Stimulated activated CD8-positive, alpha-beta memory T cell treated with anti-CD3 and anti-CD28 coated beads, Interleukin-4, amount 100 ng/mL, for 1 hour (primary cell): ENCODE measurements at places on chromosomes 1 and 21.

DNA sequence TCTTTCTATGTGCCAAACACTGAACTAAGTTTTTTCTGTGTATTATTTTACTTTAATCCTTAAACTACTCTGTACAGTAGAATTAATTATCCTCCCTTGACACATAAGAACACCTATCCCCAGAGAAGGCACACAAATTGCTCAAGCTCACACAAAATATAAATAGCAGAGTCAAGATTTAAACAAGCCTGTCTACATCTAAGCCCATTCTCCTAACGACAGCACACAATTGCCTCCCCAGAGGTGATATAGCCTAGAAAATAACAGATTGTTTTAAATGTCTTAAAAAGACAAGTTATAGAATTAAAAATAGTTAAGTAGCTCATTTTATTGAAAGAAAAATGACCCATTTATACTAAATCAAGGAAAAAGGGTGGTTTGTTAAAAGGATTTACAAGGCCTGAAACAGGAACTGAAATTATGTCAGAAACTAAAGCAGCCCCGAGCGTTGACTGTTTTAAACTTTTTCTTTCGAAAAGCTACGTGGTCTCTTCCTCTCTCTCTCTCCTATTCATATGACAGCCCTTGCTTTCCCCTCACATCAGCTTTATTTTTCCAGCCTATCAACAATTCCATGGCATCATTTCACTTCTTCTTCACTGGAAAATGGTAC is 30.5 kb downstream of the TNFSF18 start:
- DNase-seq: no peak

GRCh38 chr1:51215169-51215568 is 20.9 kb upstream of the RNF11 start:
- no peak for DNase-seq

GRCh38 chr1:247296599-247297180 is 35.0 kb downstream of the ZNF496 start:
- no peak for DNase-seq

DNA sequence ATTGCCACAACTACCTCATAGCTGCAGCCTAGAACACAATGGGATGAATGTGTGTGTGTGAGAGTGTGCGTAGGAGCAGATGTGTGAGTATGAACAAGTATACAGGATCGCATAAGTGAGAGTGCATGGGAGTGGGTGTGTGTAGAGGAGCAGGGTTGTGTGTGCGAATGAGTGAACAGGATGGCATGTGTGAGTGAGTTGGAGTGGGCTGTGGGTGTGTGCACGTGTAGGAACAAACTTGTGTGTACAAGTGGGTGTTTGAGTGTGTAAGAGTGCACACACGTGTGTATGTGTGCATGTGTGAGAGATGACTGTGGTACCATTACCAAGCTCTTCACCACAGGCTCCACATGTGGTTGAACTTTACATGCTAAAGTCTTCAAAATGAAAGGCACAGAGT is 175.4 kb upstream of the EDN2 start:
- no peak for DNase-seq

- DNase-seq: no peak
Observed at GRCh38 chr21:35111321-35111930, 62.3 kb upstream of the RUNX1 start.

- no peak for DNase-seq
Observed at GRCh38 chr1:29820401-29820800, 584.1 kb downstream of the PTPRU start.

DNA sequence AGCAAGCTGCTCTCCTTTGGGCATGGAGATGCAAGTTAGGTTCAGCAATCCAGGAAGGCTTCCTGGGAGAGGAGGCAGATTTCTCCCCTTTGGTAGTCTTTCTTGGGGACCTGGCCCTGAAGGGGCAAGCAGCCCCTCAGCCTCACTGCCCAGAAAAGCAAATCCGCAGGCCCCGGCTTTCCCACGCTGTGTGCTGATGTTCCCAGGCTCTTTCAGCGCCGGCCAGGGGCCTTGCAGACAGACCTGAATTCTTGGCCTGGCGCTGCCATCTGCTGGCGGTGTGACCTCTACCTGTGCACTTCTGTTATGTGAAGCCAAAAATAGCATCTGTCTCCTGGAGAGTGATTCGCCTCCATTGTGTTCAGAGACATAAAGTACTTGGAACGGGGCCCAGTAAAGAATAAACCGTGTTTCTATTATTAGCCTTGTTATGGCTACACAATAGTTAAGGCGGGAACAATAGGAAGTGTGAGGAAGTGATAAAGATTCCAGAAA is 64.8 kb downstream of the ALPL start:
- no peak for DNase-seq

- DNase-seq: no peak
Observed at GRCh38 chr1:231242516-231243198, 1.6 kb downstream of the GNPAT start.

DNA sequence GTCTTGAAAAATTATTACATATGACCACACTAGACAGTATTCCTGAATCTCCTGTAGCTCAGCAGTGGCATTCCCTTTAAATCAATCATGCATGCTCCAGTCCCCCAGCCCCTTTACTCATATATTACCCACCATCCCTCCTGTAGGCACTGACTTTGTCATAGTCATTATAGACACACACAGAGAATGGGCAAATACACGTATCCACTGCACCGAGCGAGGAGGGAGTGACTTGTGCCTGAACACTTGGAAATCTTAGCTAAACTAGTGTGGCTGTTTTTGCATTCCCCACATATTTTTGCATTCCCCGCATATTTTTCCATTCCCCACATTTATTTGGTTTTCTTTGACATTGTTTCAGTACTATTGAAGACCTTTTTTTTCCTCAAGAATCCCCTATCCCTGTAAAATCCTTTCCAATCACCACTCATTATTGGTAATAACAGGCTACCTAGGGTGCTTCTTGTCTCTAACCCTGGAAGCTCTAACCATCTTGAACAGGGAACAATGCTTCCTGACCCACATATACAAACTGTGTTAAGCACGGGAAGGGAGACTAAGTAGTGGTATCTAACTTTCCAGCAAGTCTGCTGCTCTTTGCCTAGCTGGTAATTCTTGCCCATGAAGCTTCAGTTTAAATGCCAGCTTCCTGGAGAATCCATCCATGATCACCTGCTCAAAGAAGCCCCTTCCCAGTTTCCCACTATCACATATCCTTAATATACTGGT is 534.4 kb upstream of the CAMK1G start:
- DNase-seq: no peak

DNA sequence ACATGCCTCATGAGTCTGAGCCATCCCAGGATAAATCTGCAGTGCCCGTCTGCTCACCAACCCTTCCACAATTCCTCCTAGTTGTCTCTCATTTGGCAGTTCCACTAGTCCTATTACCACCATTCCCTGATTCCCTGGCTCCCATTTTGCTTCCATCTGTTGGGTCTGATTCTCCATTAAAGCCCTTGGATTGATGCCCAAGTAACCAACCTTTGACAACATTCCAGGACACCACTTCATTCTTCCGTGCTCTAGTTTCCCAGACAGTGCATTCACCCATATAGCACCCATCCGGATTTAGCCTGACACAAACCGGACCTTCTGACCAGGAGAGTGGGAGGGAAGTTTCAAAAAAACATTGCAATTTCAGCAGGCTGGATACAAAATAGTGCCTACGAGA is 189.4 kb upstream of the PALMD start:
- no peak for DNase-seq

DNA sequence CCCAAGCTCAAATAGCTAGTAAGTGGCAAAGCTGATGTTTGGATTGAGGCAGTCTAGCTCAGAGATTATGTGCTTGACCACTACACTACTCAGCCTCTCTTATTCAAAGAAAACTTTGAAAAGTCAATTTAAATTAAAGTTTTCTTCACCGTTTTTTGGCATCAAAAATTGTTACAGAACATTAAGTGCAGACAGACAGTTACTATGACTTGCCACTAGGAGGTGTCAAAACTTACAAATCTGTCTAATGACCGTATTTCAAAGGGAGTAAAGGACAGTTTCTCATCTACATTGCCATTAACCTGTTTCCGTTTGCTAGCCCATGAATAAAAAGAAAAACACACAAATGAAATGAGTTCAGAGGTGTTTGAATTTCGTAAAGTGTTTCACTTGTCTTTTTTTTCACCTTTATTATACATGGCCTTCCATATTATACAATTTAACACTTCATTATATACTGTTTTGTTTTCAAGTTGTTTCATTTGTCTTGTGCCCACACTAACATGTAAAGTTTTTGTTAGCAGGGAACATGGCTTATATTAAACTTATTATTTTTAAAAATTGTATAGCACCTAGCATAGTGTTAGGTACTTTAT is 57.4 kb upstream of the MTF2 start:
- DNase-seq: no peak

DNA sequence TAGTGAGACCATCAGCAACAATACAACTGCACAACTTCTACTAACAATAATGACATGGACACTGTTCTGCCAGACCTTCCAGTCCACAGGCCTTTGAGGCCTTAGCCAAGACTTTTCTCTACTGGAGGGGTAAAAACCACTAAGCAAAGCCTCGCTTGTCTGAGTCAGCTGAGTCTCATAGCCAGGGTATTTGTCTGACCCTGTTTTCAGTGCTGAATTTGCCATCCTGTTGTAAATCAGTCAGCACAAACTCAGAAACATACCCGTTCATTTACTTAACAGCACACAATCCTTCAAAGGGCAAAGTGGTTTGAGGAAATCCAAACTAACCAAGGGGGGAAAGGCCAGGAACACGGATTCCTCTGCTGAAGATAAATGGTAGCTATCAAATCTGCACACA is 537.8 kb downstream of the SMYD3 start:
- no peak for DNase-seq

DNA sequence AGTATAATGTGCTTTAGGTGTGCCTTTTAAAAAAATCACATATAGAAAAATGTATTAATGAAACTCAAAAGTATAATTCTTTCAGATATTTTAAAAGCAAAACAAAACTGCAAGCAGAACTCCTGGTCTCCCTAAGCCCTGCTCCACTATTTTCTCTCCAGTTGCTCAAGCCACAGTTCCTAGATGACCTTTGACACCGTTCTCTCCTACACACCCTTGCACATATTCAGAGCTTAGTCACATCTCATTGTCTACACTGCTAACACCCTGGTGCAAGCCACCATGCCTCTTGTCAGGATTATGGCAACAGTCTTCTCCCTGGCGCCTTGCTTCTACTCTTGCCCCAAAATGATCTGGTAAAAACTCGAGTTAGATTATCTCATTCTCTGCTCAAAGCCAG is 50.2 kb upstream of the ROR1 start:
- DNase-seq: no peak

- DNase-seq: no peak
Observed at GRCh38 chr1:107479865-107480350, 339.1 kb downstream of the NTNG1 start.

GRCh38 chr1:94068096-94068998 is 52.6 kb downstream of the ABCA4 start:
- DNase-seq: no peak

DNA sequence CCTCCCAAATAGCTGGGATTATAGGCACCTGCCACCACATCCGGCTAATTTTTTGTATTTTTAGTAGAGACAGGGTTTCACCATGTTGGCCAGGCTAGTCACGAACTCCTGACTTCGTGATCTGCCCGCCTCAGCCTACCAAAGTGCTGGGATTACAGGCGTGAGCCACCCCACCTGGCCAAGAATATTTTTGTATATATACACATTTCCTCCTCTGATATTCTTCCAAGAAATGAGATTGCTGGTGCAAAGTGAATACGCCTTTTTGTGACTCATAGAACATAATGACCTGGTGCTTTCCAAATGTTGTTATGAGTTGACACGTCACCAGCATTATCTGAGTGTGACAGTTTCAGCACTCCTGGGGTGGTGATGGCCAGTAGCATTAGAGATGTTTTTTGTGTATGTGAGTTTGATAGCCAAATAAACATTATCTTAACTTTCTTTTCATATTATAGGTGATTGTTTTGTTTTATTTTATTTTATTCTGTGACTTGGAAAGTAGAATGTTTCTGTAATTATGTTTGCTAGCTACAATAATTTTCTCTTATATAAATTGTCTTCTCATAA is 54.9 kb downstream of the KCNK1 start:
- no peak for DNase-seq

GRCh38 chr21:36765229-36765628 is 66.3 kb downstream of the SIM2 start:
- no peak for DNase-seq

GRCh38 chr21:45916011-45916840 is 65.3 kb upstream of the COL6A1 start:
- no peak for DNase-seq

GRCh38 chr1:221772117-221772516 is 30.2 kb upstream of the DUSP10 start:
- no peak for DNase-seq

DNA sequence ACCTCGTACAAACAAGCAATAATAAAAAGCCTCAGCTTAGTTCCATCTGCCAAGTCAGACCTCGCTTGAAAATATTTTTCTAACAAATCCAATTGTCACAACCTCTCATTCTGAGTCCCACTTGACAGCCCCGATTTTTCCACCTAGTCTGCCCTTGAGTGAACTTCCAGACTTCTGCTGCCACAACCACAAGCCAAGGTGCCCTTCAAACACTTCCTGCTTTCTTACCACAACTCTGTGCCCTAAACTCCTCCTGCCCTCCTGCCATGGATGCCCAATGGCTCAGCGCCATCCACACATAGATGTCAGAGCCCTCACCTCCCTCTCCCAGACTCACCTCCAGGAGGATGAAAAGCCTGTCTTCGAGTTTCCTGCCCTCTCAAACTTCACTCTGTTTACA is 3.9 kb downstream of the TMPRSS2 start:
- DNase-seq: no peak

DNA sequence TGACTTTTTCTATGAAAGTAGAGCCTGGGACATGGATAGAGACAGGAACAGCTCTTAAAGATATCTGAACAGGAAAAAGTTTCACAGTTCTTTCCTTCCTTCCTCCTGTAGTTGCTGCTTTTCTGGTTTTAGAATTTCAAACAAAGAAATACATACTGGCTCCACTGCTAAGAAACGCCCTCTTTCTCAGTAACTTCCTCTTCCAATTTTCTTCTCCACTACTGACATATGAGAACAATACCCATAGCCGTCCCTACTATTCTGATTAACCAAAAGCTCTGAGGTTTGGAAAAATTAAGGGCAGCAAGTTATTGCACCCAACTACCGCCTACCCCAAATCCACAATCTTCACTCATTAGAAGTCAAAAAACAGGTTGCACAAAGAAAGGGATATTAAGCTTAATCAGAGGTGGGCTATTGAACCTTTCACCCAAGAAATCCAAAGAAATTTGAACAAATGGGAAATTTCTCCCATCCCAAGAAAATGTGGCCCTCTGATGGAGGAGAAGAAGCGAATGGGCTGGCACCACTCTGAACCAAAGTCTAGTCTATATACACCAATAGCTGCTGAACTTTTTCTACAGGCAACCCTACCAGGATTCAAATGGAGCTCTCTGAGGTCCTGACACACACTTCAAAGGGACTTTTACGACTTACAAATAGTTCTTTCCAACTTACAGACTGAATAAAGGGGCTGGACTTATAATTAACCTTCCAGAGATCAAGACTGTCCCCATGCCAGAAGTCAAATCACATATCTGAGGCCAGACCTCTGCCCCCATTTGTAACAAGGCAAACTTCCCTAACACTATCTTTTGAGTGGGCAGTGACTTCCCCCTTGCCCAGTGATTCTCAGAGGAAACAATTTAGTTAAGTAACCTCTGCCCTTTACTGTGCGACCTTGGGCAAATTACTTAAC is 1.7 kb downstream of the WASF2 start:
- no peak for DNase-seq
